ENCODE measurements at places on chromosomes 1 and 21.

- DNase-seq = no peak
These were observed 8.7 kb upstream of the GJA5 start for GRCh38 chr1:147769106-147769505.

DNA sequence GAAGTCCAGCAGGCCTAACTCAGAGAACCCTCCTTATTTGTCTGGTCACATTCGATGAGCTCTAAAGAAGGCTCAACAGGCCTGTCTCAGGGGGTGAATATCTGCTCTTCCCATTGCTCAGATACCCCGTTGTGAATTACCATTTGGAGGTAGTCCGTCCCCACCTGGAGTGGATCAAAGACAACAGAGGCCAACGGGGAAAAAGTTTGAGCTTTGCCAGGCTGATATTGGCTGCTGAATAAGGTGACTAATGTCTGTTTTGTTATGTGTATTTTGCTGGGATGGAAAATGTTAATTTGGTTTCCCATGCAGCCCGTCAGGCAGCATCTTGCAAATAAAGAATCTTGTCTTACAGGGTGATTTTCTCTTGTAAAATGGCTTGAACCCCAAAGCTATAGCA, 69.2 kb upstream of the EPS8L3 start:
- DNase-seq = no peak

DNA sequence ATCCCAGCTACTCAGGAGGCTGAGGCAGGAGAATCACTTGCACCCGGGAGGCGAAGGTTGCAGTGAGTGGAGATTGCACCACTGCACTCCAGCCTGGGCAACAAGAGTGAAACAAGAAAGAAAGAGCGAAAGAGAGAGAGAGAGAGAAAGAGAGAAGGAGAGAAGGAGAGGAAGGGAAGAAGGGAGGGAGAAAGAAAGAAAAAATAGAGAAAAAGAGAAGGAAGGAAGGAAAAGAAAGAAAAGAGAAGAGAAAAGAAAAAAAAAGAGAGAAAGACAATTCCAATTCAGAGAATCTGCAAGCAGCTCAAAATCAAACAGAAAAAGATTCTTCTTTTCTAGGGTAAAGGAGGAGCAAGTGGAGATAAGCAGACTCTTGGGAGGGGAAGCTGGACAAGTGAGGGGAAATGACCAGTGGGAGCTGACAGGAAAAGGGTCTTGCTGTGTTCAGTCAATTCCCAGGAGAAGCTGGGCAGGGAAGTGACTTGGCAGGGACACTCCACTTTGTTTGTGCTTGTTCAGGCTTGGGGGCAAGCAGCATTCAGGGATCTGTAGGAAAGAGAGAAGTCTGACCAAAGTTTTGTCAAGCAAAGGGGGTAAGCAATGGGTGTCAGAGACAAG, 3.6 kb upstream of the CAPN2 start:
- no peak for DNase-seq

GRCh38 chr21:23585419-23585818, 2021.9 kb downstream of the MRPL39 start:
- no peak for DNase-seq

DNA sequence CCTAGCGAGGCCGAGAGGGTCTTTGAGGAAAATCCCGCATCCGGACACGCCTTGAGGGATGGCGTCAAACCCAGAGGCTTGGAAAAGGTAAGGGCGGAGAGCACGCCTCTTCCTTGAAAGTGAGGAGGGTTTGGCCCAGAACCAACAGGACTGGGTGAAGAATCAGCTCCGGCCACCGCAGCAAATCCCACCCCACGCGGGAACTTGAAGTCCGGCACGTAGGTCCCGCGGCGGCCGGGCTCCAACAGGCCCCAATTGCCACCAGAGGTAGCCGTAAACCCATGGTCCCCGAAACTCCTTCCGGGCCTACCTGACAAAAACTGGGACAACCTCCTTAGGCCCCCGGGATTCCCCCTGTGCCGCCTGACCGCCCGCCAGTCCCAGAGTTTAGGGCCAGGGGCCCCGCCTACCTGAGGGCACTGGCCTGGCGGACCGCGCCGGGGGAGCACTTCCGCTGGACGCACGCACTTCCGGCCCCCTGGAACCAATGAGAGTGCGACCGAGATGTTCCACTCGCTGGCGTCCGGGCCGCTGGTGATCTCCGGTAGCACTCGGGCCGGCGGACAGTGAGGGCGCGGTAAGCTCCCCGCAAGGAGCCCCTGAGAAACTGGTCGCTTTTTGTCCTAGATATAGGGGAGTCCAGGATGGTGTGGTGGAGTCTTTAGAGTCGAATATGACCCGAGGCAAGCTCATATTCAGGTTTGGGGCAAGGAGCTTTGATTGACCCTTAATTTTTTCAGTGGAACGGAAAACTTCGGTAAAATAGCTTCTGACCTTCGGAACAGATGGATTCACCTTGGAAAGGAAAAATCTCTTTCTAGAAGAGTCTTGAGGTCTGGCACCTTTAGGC, at the start of the genes LZIC and NMNAT1:
Gene LZIC (minus strand): TSS at position 453 of the 850 bp plus-strand sequence. CDS start 6,772 bp downstream, outside the sequence.
Gene NMNAT1 (plus strand): TSS at position 537 of the 850 bp plus-strand sequence. CDS start 28,599 bp downstream, outside the sequence.
- DNase-seq = peak; percentile 91

DNA sequence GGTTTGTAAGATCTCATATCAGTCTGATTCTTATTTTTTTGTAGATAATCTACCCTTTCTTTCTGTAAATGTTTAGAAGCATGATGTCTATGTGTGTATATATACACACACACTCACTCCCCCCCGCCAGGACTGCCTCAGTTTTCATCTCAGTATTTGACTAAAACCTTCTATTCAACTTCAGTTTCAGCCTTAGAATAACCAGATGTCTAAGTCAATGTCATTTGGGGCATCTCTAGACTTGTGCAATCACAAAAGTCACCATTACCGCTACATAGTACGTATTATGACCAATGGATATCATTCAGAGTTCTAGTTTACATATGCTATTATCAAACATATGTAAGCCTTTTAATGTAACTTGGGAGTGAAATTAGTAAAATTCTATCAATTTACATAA, 53.3 kb upstream of the BOLA1 start:
- no peak for DNase-seq

- DNase-seq = no peak
These were observed 34.2 kb upstream of the VTCN1 start for GRCh38 chr1:117244971-117245370.

GRCh38 chr1:147080671-147081394, 91.4 kb downstream of the PRKAB2 start:
- DNase-seq = no peak

DNA sequence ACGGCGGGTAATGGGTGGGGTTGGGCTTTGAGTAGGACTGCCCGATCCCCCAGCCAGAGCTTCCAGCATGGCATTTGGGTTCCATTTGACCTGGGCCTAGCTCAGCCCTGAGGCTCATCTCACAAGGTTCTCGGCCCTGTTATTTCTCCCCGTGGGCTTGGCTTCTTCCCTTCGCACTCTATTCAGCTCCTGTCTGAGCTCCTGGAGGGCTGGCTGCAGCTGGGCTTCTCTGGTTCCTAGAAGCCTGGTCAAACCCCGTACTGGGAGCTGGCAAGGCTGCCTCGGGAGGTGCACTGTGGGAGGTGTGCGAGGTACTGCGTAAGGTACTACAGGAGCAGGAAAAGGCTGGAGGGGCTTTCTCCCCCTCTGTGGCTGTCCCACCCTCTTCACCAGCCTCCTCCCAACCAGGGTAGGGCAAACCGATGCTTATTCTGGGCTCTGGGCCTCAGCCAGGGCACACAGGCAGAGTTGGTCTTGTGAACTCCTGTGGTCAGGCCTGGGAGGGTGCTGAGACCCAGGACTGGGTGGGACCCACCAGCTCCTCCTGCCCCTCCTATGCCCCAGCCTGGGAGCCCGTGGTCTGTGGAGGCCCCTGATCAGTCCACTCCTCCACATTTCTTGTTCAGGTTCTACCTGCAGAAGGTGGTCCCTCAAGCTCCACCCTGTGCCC, 814 bp downstream of the A3GALT2 start:
- DNase-seq = no peak

GRCh38 chr1:234702342-234703000, 92.5 kb upstream of the IRF2BP2 start:
- DNase-seq = no peak

GRCh38 chr1:53465023-53465957, 6.1 kb downstream of the DMRTB1 start:
- no peak for DNase-seq

DNA sequence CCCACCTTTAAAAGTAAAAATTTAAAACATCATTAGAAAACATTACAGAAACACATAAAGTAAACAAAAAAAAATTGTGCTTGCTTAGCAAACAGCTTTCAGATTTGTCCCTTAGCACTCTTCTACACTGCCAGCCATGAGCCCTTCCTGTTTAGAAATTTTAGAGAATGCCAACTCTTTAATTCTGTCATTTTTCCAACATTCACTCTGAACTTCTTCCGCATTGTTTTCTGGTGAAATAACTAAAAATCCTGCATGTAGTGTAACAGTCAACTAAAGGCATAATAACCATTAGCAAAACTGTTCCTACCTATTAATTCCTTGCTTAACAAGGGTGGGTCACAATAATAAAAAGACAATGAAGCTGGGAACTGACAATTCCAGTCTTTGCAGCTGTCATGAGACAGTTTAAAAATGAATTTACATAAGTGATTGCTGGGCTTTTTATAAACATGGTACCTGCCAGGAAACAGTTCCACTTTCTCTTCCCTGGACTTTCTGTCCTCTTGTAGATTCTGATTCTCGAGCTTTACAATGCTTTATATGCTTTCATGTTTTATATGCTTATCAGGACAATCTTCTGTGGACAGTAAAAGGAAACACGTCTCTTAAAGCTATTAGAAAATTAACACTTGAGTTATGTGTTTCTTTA, 19.0 kb downstream of the GNG12 start:
- DNase-seq = peak; percentile 67

- DNase-seq = no peak
These were observed 38.6 kb downstream of the KAZN start for GRCh38 chr1:14636897-14637632.

DNA sequence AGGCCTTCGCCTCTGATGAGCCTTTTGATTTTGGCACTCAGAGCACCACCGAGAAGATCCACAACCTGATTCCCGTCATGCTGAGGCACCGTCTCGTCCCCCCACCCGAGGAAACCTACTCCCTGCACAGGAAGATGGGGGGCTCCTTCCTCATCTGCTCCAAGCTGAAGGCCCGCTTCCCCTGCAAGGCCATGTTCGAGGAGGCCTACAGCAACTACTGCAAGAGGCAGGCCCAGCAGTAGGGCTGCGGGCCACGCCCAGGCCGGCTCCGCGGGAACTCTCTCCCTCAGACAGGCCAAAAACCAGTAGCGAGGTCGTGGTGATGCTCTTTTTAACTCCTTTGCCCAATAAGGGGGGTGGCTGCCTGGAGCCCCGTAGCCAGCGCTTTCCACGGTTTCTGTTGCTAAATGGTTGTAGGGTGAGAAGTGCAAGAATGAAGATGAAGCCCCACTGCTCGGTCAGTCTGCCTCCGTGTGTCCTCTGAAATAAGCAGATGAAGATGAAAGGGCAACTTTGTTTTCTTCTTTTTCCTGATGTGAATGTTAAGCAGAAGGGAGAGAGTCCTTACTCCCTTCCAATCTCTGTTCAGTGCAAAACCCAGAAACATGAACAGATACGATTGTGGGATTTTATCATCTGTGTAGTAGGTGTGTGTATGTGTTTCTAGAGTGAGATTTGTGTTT, 46.5 kb downstream of the COQ8A start:
- DNase-seq = no peak

DNA sequence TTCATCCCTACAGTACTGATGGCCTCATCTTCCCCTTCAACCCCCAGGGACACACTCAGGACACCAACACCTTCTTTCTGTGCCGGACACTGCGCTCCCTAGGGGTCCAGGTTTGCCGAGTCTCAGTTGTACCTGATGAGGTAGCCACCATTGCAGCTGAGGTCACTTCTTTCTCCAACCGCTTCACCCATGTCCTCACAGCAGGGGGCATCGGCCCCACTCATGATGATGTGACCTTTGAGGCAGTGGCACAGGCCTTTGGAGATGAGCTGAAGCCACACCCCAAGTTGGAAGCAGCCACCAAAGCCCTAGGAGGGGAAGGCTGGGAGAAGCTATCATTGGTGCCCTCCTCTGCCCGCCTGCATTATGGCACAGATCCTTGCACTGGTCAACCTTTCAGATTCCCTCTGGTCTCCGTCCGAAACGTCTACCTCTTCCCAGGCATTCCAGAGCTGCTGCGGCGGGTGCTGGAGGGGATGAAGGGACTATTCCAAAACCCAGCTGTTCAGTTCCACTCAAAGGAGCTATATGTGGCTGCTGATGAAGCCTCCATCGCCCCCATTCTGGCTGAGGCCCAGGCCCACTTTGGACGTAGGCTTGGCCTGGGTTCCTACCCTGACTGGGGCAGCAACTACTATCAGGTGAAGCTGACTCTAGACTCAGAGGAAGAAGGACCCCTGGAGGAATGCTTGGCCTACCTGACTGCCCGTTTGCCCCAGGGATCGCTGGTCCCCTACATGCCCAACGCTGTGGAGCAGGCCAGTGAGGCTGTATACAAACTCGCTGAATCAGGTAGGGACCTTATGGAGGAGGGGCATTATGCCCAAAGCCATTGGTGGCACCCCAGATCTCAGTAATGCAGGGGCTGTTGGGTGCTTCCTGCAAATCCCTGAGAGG, 5.1 kb upstream of the LENEP start:
- no peak for DNase-seq

DNA sequence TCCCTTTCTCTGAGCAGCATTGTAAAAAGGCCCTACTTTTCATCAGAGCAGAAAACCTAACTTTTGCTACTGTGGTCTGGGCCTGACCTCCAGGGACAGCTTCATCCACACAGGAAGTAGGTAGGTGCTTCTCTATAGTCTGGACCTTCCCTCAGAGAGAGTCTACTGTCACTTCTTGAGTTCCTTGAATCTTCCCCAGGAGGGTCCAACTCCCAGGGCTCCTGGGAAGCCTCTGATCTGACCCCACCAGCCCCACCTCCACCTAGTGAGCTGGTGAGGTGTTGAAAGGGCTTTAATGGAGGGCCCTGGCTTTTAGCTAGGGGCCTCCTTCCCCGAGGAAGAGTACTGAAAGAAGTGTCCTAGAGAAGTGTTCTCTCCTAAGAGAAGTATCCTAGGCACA, 2.7 kb upstream of the VANGL2 start:
- no peak for DNase-seq

GRCh38 chr1:217892750-217893149, 261.6 kb downstream of the SPATA17 start:
- no peak for DNase-seq

- peak; percentile 36 for DNase-seq
These were observed 2.8 kb downstream of the ARMH1 start for GRCh38 chr1:44677201-44677766.

DNA sequence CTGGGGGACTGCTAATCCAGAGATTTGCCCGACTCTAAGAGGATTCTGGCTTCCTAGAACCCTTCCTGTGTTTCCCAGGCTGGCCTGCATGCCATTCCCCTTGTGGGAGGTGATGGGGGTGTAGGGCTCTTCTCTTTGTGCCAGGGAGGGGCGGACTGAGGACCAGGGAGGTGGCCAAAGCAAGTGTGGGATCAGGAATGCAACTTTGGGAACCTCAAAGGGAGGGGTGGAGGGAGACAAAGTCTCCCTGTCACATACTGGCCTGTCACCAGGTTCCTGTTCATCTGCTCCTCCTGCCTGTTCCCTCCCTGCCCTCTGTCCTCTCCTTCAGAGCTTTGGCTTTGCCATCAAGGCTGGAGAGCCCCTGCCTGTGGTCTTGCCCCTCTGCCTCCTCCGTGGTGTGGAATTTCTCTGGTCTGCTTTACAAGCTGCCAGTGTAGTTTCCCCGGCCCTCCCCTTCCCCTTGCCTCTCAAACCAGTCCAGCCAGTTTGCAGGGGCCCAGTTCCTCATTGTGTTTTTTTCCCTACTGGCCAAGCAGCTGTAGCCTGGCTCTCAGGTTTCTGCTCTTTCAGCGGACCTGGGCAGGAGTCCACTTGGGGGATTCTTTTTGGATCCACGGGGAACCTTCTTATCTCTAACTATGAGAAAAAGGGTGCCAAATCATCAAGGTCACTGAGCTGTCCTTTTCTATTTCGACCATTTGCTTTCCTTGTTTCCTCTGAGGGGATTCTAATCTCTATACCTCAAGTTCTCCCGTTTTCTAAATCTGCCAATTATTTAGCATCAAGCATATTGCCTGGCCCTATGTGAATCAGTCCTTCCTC, 1.8 kb downstream of the CGN start:
- no peak for DNase-seq
